ENCODE measurements at places on chromosomes 16 and 17. TPM values are rescaled to one million over a fixed set of nuclear protein-coding genes. Genes with fewer than 3 reads are reported as not detected.
A peak's percentile ranks its signal among the peaks of the same experiment; 100 is the strongest.

GRCh38 chr16:87436225-87437172 lies 44.4 kb downstream of the MAP1LC3B start:
- no peaks in the 10 kb centered on the region for H3K4me1 ChIP-seq
- no peak overlapping the region for H3K4me3 ChIP-seq
- peak overlapping the region; percentile 11 for H3K27ac ChIP-seq
- DNase-seq: no peak
- H3K27me3 ChIP-seq: no peaks in the 10 kb centered on the region

DNA sequence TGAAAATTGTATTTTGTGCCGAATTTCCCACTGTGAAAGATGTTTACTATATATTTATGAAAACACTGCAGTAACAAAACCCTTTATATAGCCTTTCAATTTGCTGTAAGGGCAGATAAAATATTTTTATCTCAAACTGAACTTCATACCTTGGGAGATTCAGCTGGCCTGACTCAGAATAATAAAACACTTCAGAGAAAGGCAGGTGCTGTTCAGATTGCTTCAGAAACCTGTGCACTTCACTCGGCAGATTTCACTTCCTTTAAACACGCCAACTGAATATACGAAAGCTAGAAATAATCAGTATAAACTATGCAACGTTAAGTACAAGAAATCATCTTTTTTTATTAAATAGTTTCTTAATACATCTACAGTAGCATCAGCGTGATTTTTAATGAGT lies 839.1 kb upstream of the RBFOX1 start:
- H3K27me3 ChIP-seq: no peaks in the 10 kb centered on the region
- peak overlapping the region; percentile 22 for H3K27ac ChIP-seq

WNK4 gene
- 54.6 TPM for total RNA-seq

- peak overlapping the region; percentile 96 for H3K27ac ChIP-seq
- peaks cover 33% of the 10 kb centered on the region for H3K27me3 ChIP-seq
- peak overlapping the region; percentile 59 for H3K4me3 ChIP-seq
- peaks cover 36% of the 10 kb centered on the region for H3K4me1 ChIP-seq
- peak; percentile 48 for DNase-seq
These were observed 1.2 kb downstream of the CBX4 start for GRCh38 chr17:79837888-79838521.

GRCh38 chr16:3607161-3607560 lies 4.2 kb downstream of the SLX4 start:
- H3K27ac ChIP-seq: no peak overlapping the region
- H3K27me3 ChIP-seq: no peaks in the 10 kb centered on the region
- no peak overlapping the region for H3K4me3 ChIP-seq

XAF1 gene
- total RNA-seq: 11.7 TPM

SRL gene
- total RNA-seq: 0.82 TPM

TMEM94 gene
- total RNA-seq: 88.3 TPM

DNA sequence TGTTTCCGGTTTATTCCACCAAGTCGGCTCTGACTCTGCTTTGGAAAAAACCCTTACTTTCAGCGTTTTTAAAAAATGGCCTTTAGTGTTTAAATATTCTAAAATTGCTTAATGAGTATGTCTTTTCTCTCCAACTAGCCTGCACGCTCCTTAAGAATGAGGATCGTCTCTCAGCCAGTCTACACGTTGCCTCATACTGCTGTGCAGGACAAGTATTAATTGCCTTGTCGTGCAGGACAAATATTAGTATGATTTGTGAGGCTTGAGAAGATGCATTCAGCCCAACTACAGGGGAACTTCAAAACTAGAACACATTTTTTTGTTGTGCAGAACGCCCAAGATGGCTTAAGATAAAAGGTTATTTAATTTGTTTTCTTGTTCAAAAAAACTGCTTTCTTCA lies 61.2 kb downstream of the MARCHF10 start:
- H3K27ac ChIP-seq: no peak overlapping the region
- H3K27me3 ChIP-seq: no peaks in the 10 kb centered on the region
- no peaks in the 10 kb centered on the region for H3K4me1 ChIP-seq
- H3K4me3 ChIP-seq: no peak overlapping the region

GRCh38 chr16:47374629-47375028 lies 86.2 kb downstream of the ITFG1 start:
- no peak overlapping the region for H3K4me3 ChIP-seq
- no peak for DNase-seq
- H3K27ac ChIP-seq: no peak overlapping the region
- H3K27me3 ChIP-seq: no peaks in the 10 kb centered on the region

- no peaks in the 10 kb centered on the region for H3K27me3 ChIP-seq
- no peak overlapping the region for H3K27ac ChIP-seq
- H3K4me1 ChIP-seq: no peaks in the 10 kb centered on the region
- no peak overlapping the region for H3K4me3 ChIP-seq
These were observed 24.9 kb downstream of the CBFB start for GRCh38 chr16:67053767-67054334.

DNA sequence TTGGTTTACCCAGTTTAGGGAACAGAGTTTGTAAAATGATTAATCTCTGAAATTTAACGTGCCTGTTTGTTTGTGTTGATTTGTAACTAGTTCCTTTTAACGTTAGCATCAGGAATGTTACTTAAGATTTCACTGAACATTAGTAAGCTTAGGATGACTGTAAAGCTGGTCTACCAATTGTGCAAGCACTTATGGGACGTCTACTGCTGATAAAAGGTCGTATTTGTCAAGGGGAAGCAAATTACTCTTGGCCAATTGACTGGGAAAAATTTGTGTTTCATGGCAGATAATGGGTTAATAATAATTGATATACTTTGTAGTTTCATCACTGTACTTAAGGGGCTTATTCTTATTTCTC lies 11.8 kb downstream of the METTL9 start:
- H3K4me3 ChIP-seq: no peak overlapping the region
- no peak overlapping the region for H3K27ac ChIP-seq
- H3K27me3 ChIP-seq: no peaks in the 10 kb centered on the region
- DNase-seq: no peak
- H3K36me3 ChIP-seq: no peaks in the 10 kb centered on the region

GRCh38 chr16:88702371-88703210 lies 3.6 kb downstream of the RNF166 start:
- H3K27me3 ChIP-seq: no peaks in the 10 kb centered on the region
- H3K4me1 ChIP-seq: peaks cover 14% of the 10 kb centered on the region
- H3K4me3 ChIP-seq: peak overlapping the region; percentile 13
- no peaks in the 10 kb centered on the region for H3K36me3 ChIP-seq
- H3K27ac ChIP-seq: peak overlapping the region; percentile 59

DNA sequence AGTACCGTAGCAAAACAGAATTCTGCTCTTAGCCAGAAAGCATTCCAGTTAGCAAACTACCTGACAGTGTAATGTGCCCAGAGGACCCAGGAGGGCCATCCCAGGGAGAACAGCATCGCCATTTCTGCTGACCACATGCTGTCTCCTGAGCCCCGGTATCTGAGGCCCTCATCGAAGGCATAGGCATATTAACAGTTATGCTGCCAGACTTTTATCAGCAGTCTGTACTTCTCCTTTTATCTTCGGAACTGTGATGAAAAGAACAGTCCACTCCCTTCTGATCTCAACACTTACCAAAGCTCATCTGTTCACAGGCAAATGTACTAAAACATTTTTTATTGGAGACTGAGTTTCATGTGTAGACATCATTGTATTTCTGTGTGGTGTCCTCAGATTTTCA lies 236.4 kb downstream of the PRKCA start:
- H3K36me3 ChIP-seq: no peaks in the 10 kb centered on the region
- DNase-seq: no peak
- H3K27me3 ChIP-seq: no peaks in the 10 kb centered on the region
- no peak overlapping the region for H3K27ac ChIP-seq
- no peak overlapping the region for H3K4me3 ChIP-seq

FSCN2 gene
- 1.0 TPM for total RNA-seq

- H3K27ac ChIP-seq: no peak overlapping the region
- DNase-seq: no peak
- H3K4me3 ChIP-seq: no peak overlapping the region
- no peaks in the 10 kb centered on the region for H3K4me1 ChIP-seq
- no peaks in the 10 kb centered on the region for H3K27me3 ChIP-seq
- no peaks in the 10 kb centered on the region for H3K36me3 ChIP-seq
These were observed 492.2 kb downstream of the WWOX start for GRCh38 chr16:78591682-78592103.

- H3K27ac ChIP-seq: peak overlapping the region; percentile 14
- no peak overlapping the region for H3K4me3 ChIP-seq
- DNase-seq: no peak
These were observed 145.9 kb downstream of the CLEC16A start for GRCh38 chr16:11090232-11090631.

DNA sequence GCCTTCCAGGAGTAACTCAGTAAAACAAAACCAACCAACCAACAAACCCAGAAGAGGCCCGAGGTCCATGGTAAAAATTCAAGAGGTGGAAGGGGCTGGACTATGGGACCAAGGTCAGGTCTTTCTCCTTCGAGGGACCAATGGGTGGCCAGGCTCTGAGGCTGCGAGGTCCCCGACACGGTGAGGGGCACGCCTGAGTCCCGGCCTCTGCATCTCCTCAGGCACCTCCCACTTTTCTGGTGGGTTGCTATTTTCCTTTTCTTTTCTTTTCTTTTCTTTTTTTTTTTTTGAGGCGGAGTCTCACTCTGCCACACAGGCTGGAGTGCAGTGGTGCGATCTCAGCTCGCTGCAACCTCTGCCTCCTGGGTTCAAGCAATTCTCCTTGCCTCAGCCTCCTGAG lies 18.0 kb downstream of the CD7 start:
- no peaks in the 10 kb centered on the region for H3K36me3 ChIP-seq

GRCh38 chr16:14525596-14525995 lies 104.5 kb downstream of the PARN start:
- H3K36me3 ChIP-seq: no peaks in the 10 kb centered on the region
- no peak overlapping the region for H3K27ac ChIP-seq
- no peaks in the 10 kb centered on the region for H3K4me1 ChIP-seq

TM4SF5 gene
- total RNA-seq: 15.1 TPM

DNA sequence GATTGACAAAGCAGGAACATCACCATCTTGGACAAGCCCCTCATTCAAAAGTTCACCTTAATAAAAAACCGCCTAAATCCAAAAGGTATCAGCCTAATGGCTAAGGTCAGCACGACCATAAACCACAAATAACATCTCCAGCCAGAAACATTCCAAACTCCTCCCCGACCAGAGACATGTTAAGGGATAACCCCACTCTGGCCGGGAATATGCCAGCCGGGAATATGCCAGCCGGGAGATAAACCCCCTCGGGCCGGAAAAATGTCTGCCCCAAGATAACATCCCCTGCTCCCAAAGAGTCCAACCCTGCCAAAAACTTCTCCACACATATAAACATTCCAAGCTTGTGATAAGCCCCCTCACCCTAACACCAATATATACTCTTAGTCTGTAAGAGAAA lies 1.4 kb downstream of the DHX33 start:
- H3K36me3 ChIP-seq: no peaks in the 10 kb centered on the region
- H3K27me3 ChIP-seq: no peaks in the 10 kb centered on the region
- H3K4me3 ChIP-seq: peak overlapping the region; percentile 100
- DNase-seq: no peak
- H3K4me1 ChIP-seq: peaks cover 4% of the 10 kb centered on the region

GRCh38 chr16:87549627-87550494 lies 52.4 kb upstream of the JPH3 start:
- no peaks in the 10 kb centered on the region for H3K27me3 ChIP-seq
- H3K4me3 ChIP-seq: no peak overlapping the region
- H3K36me3 ChIP-seq: no peaks in the 10 kb centered on the region
- no peak for DNase-seq
- no peaks in the 10 kb centered on the region for H3K4me1 ChIP-seq

- no peaks in the 10 kb centered on the region for H3K4me1 ChIP-seq
- no peaks in the 10 kb centered on the region for H3K27me3 ChIP-seq
- no peak for DNase-seq
These were observed 21.1 kb upstream of the NCBP3 start for GRCh38 chr17:3867106-3867505.

PYY gene
- 258 TPM for total RNA-seq

NOTUM gene
- not detected for total RNA-seq

GRCh38 chr16:26158142-26158759 lies 466.5 kb downstream of the HS3ST4 start:
- H3K4me1 ChIP-seq: no peaks in the 10 kb centered on the region
- H3K4me3 ChIP-seq: no peak overlapping the region
- no peak overlapping the region for H3K27ac ChIP-seq
- no peaks in the 10 kb centered on the region for H3K27me3 ChIP-seq
- no peaks in the 10 kb centered on the region for H3K36me3 ChIP-seq

DNA sequence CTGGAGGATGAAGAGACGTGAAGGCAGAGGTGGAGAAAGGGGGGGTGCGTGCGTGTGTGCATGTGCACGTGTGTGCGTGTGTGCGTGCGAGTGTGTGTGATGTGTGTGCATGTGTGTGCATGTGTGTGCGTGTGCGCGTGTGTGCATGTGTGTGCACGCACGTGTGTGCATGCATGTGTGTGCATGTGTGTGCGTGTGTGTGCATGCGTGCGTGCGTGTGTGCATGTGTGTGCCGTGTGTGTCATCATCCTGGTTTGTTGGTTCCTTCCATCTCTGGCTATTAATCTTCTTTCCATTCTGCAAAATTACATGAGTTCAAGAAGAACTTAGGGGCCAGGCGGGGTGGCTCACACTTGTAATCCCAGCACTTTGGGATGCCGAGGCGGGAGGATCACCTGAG lies 17.0 kb upstream of the RPL38 start:
- no peaks in the 10 kb centered on the region for H3K27me3 ChIP-seq
- H3K4me3 ChIP-seq: no peak overlapping the region
- no peaks in the 10 kb centered on the region for H3K36me3 ChIP-seq
- H3K4me1 ChIP-seq: no peaks in the 10 kb centered on the region
- no peak for DNase-seq

ASGR1 gene
- total RNA-seq: 1.1 TPM

GRCh38 chr16:90026135-90026534 lies 6.9 kb upstream of the DBNDD1 start:
- H3K27me3 ChIP-seq: no peaks in the 10 kb centered on the region
- DNase-seq: no peak
- H3K36me3 ChIP-seq: no peaks in the 10 kb centered on the region

GRCh38 chr16:80117556-80118130 lies 423.1 kb upstream of the DYNLRB2 start:
- H3K27me3 ChIP-seq: no peaks in the 10 kb centered on the region
- H3K36me3 ChIP-seq: no peaks in the 10 kb centered on the region
- no peak overlapping the region for H3K4me3 ChIP-seq
- no peak for DNase-seq
- no peaks in the 10 kb centered on the region for H3K4me1 ChIP-seq

B3GNT9 gene
- total RNA-seq: 4.9 TPM

- no peaks in the 10 kb centered on the region for H3K27me3 ChIP-seq
- H3K36me3 ChIP-seq: no peaks in the 10 kb centered on the region
- H3K4me1 ChIP-seq: no peaks in the 10 kb centered on the region
- no peak overlapping the region for H3K27ac ChIP-seq
These were observed 151.1 kb downstream of the ITFG1 start for GRCh38 chr16:47309581-47310312.

DNA sequence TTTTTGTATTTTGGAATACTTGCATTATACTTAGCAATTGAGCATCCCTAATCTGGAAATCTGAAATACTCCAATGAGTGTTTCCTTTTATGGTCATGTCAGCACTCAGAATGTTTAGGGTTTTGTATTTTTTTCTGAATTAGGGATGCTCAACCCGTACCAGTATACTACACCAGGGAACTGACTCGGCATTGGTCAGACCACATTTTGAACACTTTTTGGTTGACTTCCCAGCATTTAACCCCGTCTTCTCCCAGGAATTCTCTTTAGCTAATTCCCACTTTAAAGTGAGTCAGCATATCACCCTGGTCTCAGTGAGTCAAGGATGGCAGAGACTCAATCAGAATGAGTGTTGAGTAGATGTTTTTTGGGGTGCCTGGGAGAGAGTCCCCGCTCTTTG lies 177.9 kb downstream of the SPECC1 start:
- no peaks in the 10 kb centered on the region for H3K4me1 ChIP-seq
- no peaks in the 10 kb centered on the region for H3K36me3 ChIP-seq
- no peak overlapping the region for H3K27ac ChIP-seq
- no peak overlapping the region for H3K4me3 ChIP-seq

- DNase-seq: no peak
- no peaks in the 10 kb centered on the region for H3K36me3 ChIP-seq
- H3K4me3 ChIP-seq: no peak overlapping the region
- H3K27ac ChIP-seq: no peak overlapping the region
These were observed 63.4 kb upstream of the CDH11 start for GRCh38 chr16:65185241-65185778.

TRAF7 gene
- 131 TPM for total RNA-seq
